ENCODE measurements at places on chromosomes 16 and 17. TPM values are rescaled to one million over a fixed set of nuclear protein-coding genes. Genes with fewer than 3 reads are reported as not detected.

KRTAP3-2 gene
- total RNA-seq: not detected

TMEM238L gene
- total RNA-seq: not detected

SOCS3 gene
- 99.8 TPM for total RNA-seq

CCDC40 gene
- not detected for total RNA-seq

DNA sequence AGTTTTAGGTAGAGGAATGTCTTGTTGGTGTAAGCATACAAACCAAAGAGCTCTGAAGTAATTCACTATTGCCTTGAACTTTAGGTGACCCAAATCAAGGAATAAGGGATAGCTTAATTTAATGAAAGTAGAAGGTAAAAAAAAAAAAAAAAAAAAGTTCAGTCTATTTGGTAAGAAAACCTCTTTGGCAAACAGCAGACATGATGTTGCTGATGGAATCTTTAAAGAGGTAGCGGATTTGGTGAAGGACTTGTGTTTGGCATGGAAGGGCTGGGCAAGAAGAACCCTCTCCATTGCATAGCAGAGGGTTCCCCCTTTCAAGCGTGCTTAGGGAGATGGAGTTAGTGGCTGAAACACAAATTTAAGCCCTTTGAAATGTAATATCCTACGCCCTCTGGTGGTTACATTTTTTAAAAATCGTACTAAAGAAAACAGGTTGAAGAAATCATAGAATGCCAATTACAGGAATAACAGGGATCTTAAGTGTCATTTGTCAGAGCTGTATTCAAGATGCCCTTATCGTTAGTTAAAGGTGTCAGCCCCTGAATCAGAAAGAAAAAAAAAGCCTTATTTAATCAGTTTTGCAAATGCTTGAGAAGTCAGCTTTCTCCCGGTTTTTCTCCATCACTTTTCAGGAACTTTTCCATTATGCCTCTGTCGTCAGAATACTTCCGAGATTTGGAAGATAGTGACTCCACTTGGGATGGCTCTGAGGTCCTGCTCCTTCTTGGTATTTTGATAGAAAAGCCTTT lies 383.1 kb downstream of the KCNJ2 start:
- no peak for DNase-seq

- no peak for DNase-seq
Measured at GRCh38 chr16:88374736-88375135, 8.0 kb upstream of the ZNF469 start.

- DNase-seq: no peak
Measured at GRCh38 chr17:8881606-8882005, 14.1 kb upstream of the PIK3R6 start.

- DNase-seq: no peak
Measured at GRCh38 chr16:72898216-72898825, 149.6 kb downstream of the ZFHX3 start.

GRCh38 chr17:56939869-56940484 lies 20.9 kb downstream of the COIL start:
- DNase-seq: no peak

DNA sequence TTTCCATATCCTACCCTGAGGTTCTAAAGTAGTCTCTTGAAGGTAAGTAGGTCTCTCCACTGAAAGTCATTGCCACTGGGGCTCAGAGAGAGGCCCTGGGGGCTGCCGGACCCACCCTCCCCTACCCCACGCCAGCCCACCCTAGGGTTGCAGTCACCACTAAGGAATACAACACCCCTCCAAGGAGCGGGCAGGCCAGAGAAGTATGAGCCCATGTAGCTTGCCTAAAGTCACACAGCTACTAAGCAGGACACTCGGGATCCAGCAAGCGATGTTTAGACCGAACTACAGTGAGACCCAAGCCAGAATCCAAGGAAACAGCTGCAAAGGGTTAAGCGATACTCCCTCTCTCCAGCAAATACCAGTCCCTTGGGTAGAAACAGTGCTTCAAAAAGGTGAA lies 27.0 kb downstream of the C16orf78 start:
- no peak for DNase-seq

- DNase-seq: no peak
Measured at GRCh38 chr17:33567223-33567622, 274.1 kb upstream of the ASIC2 start.

Measured in activated T-helper 2 cell treated with anti-CD3 and anti-CD28 coated beads, Interferon-gamma antibody, Interleukin-2, Interleukin-4, amounts not matched to agents 10 μg/mL and 5 μg/mL and 100 μg/mL, durations not matched to agents 14 hours and 24 hours and 36 hours (primary cell).